ENCODE measurements at places on chromosomes 2 and 18.

DNA sequence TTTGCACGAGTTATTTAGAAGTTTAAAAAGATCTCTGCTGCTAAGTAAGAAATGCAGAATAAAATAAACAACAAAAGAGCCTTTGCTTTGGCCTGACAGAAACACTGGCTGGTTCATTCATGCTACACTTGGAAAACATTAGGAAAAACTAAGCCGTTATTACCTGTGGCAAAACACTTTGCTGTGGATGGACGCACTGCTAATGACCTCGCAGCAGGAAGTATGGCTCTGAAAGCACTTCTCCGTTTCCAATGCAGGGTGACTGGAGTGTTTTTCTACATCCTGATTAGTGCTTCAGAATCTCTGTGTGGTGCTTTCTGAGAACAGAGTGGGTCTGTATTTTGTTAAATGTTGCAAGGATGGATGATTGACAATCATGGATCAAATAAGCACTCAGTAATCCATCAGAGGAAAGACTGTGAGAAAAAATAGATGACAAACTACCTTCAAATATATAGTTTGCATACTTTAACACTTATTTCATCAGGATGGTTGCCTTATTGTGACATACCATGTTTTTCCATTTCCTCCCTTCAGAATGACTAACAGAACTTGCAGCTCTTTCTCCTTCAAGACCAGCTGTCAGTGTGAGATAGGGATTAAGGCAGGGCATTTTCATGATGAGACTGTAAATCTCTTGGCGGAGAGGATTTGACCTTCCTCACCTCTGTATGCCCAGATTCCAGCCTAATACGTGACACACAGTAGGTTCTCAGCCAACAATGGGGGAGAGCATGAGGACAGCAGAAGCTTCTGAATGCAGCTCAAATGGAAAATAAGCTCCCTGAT, 38.0 kb downstream of the LINC00305 start:
- no peak for DNase-seq

- DNase-seq: no peak
Measured at GRCh38 chr18:59238385-59238784, 18.4 kb downstream of the GRP start.

- DNase-seq: no peak
Measured at GRCh38 chr18:46754188-46754587, 2.7 kb downstream of the ST8SIA5 start.

DNA sequence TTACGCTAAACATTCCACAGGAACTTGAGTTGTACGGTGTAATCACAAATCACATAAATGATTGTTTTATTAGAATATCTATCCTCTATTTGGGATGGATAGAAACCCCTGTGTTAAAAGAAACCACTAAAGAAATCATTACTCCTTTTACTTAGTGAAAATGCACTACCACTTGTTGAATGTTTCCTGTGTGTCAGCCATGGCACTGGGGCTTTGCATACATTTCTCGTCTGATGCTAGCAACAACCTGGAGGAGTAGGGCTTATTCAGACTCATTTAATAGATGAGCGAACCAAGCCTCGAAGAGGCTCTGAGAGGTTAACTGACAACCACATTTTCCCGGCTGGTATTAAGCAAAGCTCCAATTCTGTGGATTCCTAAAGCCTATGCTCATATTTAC, 60.5 kb upstream of the PELI1 start:
- no peak for DNase-seq

DNA sequence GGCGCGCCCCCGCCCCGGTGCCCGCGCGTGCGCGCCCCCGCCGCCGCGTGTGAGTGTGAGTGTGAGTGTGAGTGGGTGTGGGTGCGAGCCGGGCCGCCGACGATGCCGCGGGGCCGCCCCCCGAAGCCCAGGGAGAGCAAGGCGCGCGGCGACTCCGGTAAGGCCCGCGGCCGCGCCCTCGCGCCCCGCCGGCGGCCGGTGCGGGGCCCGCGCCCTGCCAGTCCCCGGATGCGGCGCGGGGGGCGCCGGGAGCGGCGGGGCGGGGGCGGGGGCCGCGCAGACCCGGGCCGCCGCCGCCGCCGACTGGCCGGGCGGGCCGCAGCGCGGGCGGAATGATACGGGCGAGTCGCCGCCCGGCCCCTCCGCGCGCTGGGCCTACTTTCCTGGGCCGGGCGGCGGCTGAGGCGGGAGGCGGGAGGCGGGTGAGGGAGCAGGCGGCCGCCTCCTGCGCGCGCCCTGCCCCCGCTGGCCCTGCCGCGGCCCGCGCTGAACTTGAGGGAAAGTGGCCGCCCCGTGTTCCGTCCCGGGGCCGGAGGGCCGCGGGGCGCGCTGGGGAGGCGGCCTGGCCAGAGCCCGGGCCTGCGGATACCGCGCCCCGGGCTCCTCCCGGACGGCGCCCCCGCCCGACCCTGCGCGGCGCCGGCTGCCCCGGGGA, at the start of gene ZNF236:
TSS of gene ZNF236 (plus strand) at position 52 of the 655 bp plus-strand sequence. CDS start at position 103, 51 bp downstream.
- peak; percentile 45 for DNase-seq

Measured in CD4-positive, alpha-beta T cell (primary cell).